ENCODE measurements at places on chromosomes 7 and 10. TPM values are rescaled to one million over a fixed set of nuclear protein-coding genes. Genes with fewer than 3 reads are reported as not detected.

Gene CTAGE15
- not detected for total RNA-seq

Gene WDR86
- total RNA-seq: 0.33 TPM

Gene DNAJC12
- 0.31 TPM for total RNA-seq

Gene SLC16A9
- 0.81 TPM for total RNA-seq

Gene SYCE1
- not detected for total RNA-seq

Gene FFAR4
- not detected for total RNA-seq

Gene ENTPD1
- total RNA-seq: 187 TPM

Gene ANKRD7
- not detected for total RNA-seq

Gene PODXL
- total RNA-seq: 0.93 TPM

Gene DNA2
- total RNA-seq: 8.1 TPM

Gene PON1
- not detected for total RNA-seq

Gene RPEL1
- total RNA-seq: not detected

Gene FAM131B
- total RNA-seq: not detected

Gene CYP26C1
- 0.15 TPM for total RNA-seq

Gene NACAD
- 0.93 TPM for total RNA-seq

Gene PPP2R2D
- total RNA-seq: 28.0 TPM

Gene NANOS1
- total RNA-seq: 0.15 TPM

Gene NSUN6
- 16.4 TPM for total RNA-seq

Gene ZCCHC24
- 1.3 TPM for total RNA-seq

Gene GJC3
- not detected for total RNA-seq

Gene STYXL1
- 28.1 TPM for total RNA-seq

Gene TET1
- total RNA-seq: 0.69 TPM

Gene WEE2
- not detected for total RNA-seq

Gene ANXA8L1
- not detected for total RNA-seq

Gene DGKI
- not detected for total RNA-seq

Gene NME8
- not detected for total RNA-seq

Gene FAM20C
- total RNA-seq: 0.11 TPM

Gene LFNG
- 95.8 TPM for total RNA-seq

Gene OR9A2
- 0.56 TPM for total RNA-seq

Gene PTF1A
- total RNA-seq: not detected

Gene RNLS
- 4.9 TPM for total RNA-seq

Gene FAM13C
- not detected for total RNA-seq

Gene PAX4
- total RNA-seq: not detected

Gene TMEM176A
- not detected for total RNA-seq
